ENCODE measurements at places on chromosomes 1 and 21.
A peak's percentile ranks its signal among the peaks of the same experiment; 100 is the strongest.

GRCh38 chr1:20184997-20185833 lies 681 bp upstream of the UBXN10 start:
- DNase-seq = no peak

GRCh38 chr1:60965280-60965854 lies 117.0 kb upstream of the NFIA start:
- DNase-seq = no peak

GRCh38 chr1:230589951-230590350 lies 52.3 kb upstream of the COG2 start:
- no peak for DNase-seq

DNA sequence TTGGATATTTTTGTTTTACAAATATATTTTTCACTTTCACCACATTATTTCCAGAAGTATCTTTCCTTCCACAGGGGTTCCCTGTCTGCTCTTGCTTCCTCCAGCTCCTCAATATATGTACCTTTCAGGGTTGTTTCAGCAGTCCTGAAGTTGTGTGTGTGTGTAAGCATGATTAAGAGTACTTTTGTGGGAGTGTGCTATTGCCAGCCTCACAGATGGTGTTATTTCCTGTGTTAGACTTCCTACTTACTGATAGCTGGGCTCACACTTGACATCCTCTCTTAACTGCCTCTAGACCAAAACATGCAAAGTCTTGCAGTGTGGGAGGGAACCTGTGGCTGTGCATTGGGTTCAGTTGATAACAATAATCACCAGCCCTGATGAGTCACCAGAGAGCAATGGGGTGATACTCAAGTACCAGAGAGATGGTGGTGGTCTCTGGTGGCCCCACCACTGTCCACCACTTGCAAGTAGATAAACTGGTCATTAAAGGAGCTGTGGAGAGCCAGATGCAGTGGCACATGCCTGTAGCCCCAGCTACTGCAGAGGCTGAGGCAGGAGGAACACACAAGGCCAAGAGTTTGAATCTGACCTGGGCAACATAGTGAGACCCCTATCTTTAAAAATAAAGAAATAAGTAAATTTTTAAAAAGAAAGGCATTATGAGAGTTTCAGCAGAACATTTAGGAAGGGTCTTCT lies 126.7 kb downstream of the NR5A2 start:
- DNase-seq = no peak

GRCh38 chr1:59631561-59632255 lies 183.0 kb upstream of the HOOK1 start:
- no peak for DNase-seq

DNA sequence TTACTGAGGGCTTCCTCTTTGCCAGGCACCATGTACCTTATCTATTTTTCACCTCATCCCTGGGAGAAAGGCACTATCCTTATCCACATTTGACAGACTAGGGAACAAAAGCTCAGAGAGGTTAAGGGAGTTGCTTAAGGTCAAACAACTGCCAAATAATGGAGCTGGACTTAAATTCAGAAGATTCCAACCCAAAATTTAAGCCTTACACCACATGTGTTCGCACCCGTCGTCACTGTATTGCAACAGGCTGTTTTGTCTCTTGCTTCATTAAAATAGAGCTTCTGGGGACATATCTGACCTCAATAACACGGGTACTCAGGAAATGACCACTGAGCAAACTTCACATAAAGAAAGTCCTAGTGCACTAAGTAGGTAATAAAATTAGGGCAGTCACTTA lies 62.0 kb downstream of the TRABD2B start:
- DNase-seq = no peak

DNA sequence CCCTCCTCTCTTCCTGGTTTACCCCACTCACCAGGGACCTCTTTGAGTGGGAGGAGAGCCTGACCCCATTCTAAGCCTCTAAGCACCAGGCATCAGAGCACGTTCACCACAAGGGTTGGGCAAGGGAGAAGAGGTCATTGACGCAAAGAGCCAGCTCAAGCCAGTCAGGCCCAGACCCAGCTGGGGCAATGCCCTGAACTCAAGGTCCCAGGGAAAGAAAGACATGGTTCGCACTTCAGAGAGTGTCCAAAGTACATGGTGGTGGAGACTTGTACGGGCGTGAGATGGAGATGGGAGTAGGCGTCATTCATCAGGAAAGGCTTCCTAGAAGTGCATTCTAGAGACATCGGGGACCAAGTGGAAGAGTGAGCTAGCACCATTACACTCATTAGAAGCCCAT lies 7.2 kb downstream of the PKP1 start:
- DNase-seq = no peak

GRCh38 chr1:180909462-180909976 lies 3.2 kb upstream of the KIAA1614 start:
- DNase-seq = no peak

GRCh38 chr21:45514311-45515021 lies 27.8 kb downstream of the SLC19A1 start:
- no peak for DNase-seq

GRCh38 chr1:107009281-107009680 lies 47.2 kb upstream of the PRMT6 start:
- no peak for DNase-seq

GRCh38 chr1:201288007-201288406 lies 4.7 kb downstream of the PKP1 start:
- DNase-seq = no peak

- DNase-seq = no peak
Measured at GRCh38 chr1:235015291-235015985, 113.2 kb downstream of the TOMM20 start.

DNA sequence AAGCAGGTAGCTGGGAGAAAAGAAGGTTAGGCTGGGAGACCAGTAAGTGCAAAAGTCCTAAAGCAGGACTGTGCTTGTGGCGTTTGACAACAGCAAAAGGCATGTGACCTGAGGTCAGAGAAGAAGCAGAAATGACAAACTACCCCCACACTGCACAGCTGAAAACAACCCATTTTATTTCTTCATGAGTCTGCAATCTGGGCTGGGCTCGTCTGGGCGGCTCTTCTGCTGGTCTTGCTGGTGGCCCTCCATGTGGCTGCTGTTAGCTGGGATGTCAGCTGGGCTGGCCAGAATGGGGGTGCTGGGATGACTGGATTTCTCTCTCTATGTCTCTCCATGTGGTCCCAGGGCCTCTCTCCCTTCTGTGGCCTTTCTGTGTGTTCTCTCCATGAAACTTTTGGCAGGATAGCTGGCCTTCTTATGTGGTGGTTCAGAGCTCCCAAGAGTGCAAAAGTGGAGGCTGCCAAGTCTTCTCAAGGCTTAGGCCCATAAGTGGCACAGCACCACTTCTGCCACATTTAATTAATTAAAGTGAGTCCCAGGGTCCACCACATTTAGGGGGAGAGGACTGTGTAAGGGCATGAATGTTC lies 128.6 kb downstream of the RIPK4 start:
- DNase-seq = no peak

GRCh38 chr1:6587261-6588005 lies 7.6 kb downstream of the ZBTB48 start:
- no peak for DNase-seq

DNA sequence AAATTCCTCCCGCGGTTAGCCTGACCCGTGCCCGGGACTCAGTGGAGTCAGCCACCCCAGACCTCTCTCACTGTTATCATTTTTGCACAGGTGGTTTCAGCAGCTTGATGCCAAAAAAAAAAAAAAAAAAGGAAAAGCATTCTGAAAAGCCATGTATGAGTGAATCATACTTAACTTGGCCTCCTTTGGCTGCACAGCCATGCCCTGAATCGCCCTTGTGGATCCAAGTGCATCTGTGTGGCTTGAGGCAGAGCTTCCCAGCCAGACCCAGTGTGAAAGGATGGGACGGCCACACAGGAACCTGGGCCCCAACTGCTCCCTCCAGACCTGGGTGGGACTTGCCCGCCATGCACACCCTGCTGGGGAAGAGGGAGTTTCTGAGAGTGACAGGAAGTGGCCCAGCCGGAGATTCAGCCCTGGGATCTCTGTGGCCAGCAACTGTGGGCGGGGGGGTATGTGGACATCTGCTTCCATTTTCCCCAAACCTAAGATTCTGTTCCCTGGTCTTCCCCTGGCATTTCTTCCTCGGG lies 8.6 kb downstream of the YBEY start:
- peak; percentile 87 for DNase-seq

DNA sequence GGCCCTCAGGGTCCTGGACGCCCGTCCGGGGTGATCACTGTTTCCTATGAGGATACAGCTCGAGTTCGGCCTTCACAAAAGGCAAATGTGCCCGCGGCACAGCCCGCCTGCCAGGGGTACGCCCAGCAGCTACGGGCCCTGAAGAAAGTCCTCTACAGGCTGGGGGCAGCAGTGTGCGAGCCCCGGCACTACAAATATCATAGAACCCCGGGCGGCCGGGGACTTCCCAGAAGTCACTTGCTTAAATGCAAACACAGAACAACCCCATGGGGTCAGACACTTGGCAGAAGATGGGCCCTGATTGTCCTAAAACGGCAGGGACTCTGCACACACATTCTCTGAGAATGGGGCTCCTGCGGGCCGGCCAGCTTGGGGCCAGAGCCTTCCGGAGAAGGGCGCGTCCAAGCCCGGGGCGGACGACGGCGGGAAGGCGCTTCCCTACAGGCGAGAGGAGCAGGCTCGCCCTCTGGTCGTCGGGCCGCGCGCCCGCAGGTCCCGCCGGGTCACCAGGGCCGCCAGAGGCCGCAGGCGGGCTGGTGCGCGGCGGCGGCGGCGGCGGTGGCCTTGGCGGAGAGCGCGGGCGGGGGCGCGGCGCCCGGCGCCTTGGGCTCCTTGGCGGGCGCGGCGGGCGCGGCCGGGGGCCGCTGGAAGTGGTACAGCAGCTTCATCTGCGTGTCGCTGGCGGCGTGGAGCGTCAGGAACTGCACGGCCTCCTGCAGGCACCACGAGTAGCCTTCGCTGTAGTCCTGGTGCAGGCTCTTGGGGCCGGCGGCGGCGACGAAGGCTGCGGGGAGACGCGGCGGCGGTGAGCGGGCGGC lies 888 bp downstream of the HES5 start:
- DNase-seq = no peak

GRCh38 chr1:223143537-223144248 lies 645 bp upstream of the TLR5 start:
- DNase-seq = no peak

- no peak for DNase-seq
Measured at GRCh38 chr1:211192227-211192626, 58.3 kb upstream of the KCNH1 start.

DNA sequence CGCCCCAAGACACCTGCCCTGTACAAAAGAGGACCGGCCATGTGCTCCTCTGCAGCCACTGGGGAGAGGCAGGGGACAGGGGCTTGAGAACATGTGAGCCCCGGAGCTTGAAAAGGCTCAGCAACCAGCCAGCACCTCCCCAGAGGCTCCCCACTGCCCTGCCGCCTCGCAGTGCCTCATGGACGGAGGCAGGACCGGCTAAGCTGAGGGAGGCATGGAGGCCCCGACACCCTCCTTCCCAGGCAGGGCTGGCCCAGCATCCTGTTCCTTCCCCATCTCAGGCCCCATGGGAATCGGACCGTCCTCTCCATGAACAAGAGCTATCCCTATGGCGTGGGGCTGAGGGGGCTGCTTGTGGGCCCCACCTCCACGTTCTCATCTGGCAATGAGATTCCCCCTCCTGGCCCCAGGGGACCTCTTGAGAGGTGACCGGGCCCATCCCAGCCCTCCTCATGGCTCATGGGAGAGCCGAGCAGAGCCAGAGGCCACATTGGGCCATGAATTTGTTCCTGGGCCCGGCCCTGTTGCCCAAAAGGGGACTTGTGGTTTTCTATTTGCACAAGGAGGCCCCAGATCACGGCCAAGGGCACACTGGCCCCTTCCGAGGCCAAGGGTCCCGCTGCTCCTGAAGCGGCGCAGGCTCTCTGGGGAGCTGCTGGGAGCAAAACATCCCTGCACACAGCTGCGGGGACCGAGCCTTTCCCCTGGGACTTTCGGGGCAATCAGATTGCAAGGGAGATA lies 65.2 kb upstream of the ARHGEF16 start:
- no peak for DNase-seq

DNA sequence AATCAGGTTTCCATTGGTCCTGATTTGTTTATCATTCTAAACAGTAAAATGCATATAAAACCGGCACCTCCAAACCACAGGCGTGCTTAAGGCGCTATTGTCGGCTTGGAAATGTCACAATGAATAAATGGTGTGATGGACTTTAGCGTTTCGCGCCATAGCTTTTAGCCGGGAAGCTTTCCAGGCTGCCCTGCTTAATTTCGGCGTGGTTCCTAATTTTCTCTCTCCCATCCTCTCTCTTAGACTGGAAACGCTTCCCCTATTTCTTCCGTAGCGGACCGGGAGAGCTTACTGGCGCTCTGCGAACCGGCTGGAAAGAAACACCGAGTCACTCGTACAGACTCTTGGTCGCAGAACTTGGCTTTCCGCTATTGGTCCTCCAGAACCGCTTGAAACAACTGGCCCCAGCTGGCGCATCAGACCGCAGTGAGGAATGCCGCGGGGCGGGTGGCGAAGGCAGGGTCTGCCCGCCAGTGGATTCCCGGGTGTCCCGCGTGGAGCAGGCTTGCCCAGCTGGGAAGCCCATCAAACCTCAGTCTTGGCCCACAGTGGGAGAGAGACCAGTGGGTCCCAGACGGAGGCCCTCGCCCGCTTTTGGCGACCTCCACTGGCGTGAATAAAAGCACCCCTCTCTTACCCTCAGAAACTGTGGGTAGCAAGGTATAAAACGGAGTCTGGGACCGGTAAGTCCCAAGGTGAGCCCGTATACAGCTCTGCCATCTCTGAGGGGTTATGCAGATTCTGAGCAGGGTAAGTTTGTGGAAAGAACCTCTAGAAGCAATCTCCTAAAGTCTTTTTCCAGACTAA lies 4.0 kb upstream of the LHX8 start:
- DNase-seq = no peak

DNA sequence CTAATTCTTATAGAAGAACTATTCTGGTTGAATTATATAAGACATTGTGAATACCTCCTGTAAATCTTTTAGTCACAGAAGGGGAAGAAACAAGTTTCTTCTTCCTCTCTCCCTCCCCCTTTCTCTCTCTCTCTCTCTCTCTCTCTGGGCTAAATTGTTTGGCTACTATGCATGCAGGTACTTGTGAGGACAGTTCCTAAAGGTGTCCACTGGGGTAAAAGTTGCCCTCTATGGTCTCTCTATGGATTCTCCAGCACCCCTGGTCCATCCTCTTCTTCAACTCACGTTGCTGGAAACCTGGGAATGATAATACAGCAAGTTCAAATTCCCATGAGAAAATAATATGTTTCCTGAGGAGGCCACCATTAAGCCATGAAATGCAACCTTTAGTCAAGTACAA lies 5.8 kb downstream of the OR6K3 start:
- no peak for DNase-seq

DNA sequence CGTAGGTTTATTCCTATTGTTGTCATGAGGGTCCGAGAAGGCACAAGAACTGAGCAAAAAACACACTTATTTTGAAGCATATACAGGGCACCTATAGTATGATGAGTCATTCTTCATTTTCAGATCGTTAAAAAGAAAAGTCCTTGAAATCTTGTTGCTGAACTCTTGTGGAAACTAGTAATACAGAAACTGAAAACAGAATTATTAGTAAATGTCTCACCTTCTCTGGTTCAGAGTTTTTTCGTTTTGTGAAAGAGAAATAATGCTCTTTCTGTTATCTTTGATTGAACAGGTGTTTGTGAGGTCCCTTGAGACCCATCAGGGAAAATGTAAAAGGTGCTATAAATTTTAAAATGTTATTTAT lies 102.0 kb upstream of the COA6 start:
- DNase-seq = no peak
